ENCODE measurements at places on chromosomes 12 and 14.
A peak's percentile ranks its signal among the peaks of the same experiment; 100 is the strongest.

GRCh38 chr14:24231263-24232120 lies 675 bp downstream of the NEDD8 start:
- DNase-seq = peak; percentile 40

DNA sequence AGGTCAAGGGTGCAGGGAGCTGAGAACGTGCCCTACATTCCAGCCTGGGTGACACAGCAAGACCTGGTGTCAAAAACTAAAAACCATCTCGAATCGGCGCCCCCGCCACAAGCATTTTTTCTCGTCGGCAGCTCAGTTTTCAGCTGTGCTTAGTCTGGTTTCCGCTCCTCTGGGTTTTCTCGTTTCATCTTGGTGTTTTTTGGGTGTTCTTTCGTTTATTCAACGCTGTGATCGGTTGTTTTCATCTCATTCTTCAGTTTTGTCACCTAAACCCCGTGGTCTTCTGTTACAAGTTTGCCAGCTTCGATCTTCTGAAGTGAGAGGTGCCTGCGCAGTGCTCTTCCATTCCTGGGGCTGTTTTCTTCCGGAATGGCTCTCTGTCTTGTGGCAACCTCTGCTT lies 41.4 kb downstream of the NOC4L start:
- no peak for DNase-seq

DNA sequence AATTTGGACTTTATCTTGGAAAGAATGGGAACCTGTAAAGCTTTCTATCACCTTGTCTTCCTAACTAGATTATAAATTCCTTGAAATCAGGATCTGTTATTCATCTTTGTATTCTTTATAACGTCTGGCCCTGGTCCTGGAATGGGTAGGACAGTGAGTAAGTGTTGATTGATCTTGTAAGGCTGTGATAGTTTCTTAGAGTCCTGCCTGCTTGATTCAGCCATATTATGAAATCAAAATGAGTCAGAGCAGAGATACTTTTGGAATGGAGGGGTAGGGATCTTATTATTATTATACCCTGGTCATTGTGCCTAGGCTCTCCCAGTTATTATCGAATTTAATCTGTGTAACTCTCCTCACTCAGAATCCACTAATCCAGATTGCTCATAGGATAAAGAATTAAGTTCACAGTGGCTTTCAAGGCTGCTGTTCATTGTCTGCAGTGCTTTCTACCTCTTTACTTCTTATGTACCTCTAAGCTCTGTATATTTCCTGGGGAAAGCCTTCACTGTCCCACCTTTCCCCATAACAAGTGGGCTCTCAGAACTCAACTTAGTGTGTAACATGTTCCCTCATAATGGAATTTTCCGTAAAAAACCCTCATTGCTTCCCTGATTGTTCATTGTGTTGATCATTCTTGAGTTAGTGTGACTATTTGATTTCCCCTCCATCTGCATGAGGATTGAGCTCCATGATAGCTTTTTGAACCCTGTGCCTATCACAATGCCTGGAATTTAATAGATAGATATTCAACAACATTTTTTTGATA lies 93.3 kb downstream of the DAAM1 start:
- DNase-seq = no peak

DNA sequence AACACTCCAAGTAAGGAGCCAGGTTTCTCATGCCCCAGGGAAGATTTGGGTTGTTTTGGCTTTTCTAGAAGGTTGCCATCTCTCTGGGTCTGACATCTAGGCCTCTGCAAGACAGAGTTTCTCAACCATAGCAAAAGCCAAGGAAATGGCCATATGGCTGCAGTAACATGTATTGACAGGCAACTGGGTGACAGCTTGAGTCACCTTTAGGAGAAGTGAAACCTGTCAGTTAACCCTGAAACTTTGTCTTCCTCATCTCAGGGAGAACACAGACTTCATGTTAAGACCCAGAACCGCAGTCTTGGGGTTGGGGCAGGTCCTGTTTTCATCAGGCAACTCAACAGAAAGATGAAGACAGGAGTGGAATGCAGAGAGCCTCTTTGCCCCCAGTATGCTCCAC lies 46.0 kb upstream of the PLBD1 start:
- DNase-seq = peak; percentile 94

GRCh38 chr12:89525305-89525823 lies 483 bp downstream of the POC1B start:
- DNase-seq = peak; percentile 62

DNA sequence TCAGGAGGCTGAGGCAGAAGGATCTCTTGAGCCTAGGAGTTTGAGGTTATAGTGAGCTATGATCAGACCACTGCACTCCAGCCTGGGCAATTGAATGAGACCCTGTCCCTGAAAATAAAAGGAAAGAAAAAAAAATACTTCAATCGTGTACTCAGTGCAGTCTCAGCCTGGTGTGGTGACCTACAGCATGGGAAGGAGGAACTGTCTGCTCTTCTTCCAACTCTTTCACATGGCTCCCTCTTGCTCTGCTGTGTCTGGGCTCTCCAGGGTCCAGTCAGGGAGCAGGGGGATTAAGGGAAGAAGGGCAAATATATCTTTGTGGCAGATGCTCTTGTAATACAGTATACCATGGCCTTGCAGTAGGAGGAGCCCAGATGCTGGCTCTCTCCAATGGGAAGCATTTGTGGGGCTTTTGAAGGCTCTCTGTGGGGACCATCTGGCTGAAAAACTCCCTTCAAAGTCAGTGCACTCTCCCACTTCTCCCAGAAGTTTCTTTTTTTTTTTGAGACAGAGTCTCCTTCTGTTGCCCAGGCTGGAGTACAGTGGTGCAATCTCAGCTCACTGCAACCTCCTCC lies 76.6 kb upstream of the TMPO start:
- no peak for DNase-seq

DNA sequence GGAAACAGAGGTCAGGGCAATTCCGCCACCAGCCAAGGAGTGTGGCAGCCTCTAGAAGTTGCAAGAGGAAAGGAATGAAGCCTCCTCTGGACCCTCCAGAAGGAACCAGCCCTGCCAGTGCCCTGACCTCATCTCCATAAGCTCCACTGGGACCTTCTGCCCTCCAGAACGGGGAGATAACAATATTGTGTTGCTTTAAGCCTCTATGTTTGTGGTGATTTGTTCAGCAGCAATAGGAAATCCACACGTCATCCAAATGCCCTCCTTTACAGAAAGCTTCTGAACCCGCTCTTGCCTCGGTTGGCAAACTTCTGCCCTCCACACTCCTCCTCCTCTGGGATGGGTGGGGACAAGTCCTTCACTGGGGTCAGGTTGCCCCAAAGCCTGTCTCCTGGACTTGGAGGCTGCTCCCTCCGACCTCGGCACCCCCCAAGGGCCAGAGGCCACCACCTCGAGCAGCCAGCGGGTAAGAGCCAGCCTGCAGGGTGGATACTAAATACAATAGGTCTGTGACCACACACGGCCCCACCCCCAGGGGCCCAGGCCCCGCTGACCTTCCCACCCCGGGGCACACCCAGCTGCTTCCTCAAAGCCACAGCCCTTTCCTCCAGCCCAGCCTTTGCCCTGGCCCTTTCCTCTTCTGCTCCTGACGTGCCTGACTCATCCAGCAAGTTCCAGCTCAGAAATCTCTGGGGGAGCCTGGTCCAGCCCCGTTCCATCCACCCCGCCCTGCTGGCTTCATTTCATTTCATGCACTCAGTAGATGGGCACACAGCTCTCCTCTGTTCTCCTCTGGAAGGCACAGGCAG lies 58.7 kb upstream of the NCOR2 start:
- no peak for DNase-seq

Measured in GM12865 (cell line).